NCI-H1436 (cell line): ENCODE measurements at places on chromosomes 5 and 9.

DNA sequence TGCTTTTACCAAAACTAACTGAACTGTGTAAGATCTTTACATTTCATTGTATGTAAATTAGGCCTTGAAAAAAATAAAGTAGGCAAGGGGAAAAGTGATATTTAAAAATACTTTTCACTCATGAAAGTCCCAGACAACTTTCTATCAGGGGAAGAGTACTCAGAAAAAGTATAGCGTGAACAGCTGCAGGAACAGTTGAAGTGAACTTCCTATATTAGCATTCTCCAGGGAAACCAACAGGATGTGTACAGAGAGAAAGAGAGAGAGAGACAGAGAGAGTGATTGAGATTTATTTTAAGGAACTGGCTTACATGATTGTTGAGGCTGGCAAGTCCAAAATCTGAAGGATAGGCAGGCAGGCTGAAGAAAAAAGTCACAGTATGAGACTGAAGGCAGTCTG is 42.0 kb downstream of the ERMP1 start:
- no peak for DNase-seq

- DNase-seq, result no peak
Observed at GRCh38 chr9:38697776-38698300, 22.1 kb downstream of the FAM240B start.

- DNase-seq, result no peak
Observed at GRCh38 chr9:124050955-124051354, 39.4 kb downstream of the LHX2 start.

- no peak for DNase-seq
Observed at GRCh38 chr9:98989036-98990000, 45.6 kb downstream of the COL15A1 start.

GRCh38 chr5:35198075-35198474 is 32.2 kb downstream of the PRLR start:
- DNase-seq, result no peak

DNA sequence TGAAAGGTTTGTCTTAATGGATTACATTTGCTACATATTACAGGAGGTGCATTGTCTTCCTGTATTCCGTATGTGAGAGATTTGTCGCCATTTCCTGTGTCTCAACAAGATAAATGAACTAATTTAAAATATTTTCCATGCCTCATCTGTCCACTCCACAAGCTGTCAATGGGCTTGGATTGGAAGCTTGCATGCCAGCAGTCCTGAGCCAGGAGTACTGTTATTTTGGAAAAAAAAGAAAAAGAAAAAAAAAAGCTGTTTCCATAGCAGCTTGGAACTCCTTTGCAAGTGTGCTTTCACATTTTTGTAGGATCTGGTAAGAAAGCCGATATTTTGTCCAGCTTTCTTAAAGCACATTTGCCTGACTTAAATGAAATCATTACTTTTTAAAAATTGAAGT is 330.8 kb downstream of the KDM4C start:
- no peak for DNase-seq

GRCh38 chr9:113178087-113178486 is 27.3 kb downstream of the SLC31A2 start:
- DNase-seq, result no peak

DNA sequence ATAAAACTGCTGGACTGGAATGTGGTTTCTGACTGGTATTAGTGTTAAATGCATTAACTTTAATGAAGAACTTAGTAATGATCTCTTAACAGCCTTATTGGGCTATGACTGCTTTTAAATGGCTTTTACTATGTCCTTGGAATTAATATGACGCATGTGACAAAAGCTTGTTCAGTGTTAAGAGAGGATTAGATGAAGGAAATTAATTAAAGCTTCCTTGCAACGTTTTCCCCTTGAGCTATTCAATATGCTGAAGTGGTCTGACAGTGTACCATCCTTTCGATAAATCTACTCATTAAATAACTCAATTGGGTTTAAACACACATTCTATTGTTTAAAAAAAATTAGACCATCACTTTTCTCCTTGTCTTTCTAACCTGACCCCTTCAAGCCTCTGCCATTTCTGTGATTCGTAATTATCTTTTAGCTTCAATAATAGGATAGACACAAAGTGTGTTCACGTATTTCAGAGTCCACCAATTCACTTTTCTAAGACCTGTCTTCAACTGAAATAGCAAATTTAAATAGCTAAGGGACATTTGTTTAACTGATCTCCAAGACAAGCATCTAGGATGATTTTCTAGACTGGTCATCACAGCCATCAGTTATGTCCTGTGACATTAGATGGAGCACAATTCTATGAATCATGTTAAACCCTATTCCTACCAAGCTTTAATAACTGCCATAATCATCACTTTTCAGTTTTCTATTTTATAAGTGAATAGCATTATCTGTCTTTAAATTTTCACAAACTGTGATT is 1258.0 kb upstream of the CDH9 start:
- DNase-seq, result no peak

- no peak for DNase-seq
Observed at GRCh38 chr9:104786293-104786692, 22.4 kb downstream of the NIPSNAP3B start.

GRCh38 chr5:95712347-95712958 is 18.7 kb upstream of the RHOBTB3 start:
- DNase-seq, result no peak

GRCh38 chr5:8058616-8059190 is 189.8 kb downstream of the MTRR start:
- DNase-seq, result no peak
